ENCODE measurements at places on chromosomes 2 and 18.
A peak's percentile ranks its signal among the peaks of the same experiment; 100 is the strongest.

- no peak for DNase-seq
Observed at GRCh38 chr2:181998041-181998835, 12.6 kb downstream of the PPP1R1C start.

DNA sequence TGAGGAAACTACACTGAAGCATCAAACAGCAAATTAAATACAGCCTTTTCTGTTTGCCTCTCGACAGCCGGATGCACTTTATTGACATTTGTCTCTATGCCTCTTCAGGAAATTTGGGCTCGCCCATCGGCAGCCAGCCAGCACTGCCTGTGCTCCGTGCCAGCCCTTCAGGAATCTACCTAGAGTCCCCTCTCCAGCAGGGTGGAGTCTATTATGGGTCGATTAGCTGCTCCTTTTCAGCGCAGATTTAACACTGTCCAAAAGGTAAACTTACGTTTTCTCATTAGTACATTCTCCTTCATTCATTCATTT, 91.5 kb downstream of the MYCN start:
- no peak for DNase-seq

DNA sequence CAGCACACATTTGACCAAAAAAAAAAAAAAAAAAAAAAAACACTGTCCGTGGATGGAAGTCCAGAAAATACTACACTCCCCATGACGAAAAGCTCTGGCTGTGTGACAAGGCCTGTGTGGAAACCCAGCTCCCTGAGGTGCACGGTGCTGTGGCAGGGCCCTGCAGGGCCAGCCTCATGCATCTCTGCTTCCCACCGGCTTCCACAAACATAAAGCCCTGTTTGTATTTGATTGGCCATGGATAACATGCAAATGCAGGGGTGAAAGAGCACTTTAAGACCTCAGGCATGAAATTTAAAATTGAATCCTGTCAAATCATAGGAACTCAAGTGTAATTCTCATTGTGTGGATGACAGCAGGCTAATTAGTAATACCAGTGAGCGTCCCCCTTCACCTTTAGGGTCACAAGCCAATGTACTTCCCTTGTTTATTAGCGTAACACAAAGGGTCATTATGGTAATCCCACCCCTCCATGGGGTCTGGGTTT, 757.2 kb downstream of the GALR1 start:
- DNase-seq: no peak

- no peak for DNase-seq
Observed at GRCh38 chr18:76474824-76475223, 20.2 kb downstream of the ZNF516 start.

GRCh38 chr18:12345491-12346239, 31.4 kb downstream of the AFG3L2 start:
- no peak for DNase-seq

DNA sequence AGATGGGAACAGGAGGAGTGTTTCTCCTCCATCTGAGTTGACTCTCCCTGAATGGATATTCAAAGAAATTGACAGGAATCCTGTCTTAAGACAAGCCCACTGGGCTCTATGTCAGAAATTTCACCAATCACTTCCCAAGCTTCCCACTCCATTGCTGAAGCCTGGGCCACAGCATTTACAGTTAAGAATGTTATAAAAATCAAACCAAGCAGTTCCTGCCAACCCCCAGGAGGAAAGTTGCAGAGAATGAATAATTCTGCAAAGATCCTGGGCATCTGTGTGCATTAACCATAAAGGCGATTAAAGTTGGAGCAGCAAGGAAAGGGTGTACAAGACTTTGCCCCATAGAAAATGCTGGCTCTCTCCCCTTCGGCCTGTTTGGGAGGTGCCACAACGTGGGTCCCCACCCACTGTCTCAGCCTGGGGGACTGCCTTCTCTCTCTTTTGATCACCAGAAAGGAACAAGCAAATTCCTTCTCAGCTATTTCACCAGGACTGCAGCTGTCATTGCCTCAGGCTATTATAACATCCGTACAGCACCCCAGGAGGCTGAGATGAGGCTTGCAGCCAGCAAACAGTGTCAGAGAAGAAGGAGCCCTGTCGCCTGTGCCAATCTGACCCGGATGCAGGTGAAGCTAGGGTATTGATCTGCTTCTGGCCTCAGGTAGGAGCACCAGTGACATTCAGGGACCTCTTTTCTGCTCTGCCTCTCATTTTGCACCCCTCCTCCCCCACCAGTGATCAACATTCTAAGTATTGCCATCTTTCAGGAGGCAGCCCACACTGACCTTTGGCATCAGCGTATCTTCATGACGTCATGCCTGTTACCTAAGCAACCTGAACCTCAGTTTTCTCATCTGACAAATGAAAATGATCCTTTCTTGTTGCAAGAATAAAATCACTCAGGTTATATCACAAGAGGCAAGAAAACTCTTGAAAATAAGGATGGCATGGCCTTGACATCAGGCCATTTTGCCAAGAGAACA, 219.0 kb downstream of the SH3BP4 start:
- DNase-seq: peak; percentile 66

DNA sequence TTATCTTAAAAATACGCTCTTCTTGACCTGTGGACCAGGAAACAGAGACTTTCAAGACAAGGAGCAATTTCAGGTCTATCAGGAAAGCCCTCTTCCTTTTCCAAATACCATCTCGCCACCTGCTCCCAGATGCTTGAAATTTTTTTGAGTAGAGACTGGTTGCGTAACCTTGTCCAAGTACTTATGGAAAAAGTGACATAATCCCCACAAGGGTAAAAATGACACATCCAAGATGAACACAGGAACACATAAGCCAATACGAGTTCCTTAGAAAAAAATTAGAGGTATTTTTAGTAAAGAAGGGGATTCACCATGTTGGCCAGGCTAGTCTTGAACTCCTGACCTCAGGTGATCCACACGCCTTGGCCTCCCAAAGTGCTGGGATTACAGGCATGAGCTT, 1.8 kb downstream of the SERPINB13 start:
- DNase-seq: no peak
